ENCODE measurements at places on chromosomes 3 and 15. TPM values are rescaled to one million over a fixed set of nuclear protein-coding genes. Genes with fewer than 3 reads are reported as not detected.

DNA sequence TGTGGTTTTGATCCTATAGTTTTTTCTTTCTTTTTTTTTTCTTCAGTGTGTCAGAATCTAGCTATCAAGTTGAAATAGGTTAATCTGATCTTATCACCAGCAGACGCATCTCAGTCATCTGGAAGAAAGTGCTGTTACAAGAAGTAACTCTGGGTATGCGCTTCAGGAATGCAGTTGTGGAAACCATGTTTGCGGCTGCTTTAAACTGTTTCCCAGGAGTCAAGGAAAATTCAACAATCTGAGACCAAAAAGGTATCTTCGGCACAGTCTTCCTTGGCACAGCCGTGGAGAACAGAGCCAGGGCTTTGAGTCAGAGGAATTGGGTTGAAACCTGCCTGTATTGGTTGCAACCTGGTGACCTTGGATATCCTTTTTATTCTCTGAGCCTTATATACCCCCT is 59.9 kb downstream of the CD47 start:
- DNase-seq = no peak

PP2D1 gene
- 0.65 TPM for polyA plus RNA-seq

ASB14 gene
- polyA plus RNA-seq = 1.5 TPM

EIF2B5 gene
- polyA plus RNA-seq = not detected

GRCh38 chr3:119469418-119470189 is 841 bp downstream of the POGLUT1 start:
- DNase-seq = no peak

- no peak for DNase-seq
Measured at GRCh38 chr3:59802045-59802444, 752.2 kb upstream of the CFAP20DC start.

NLGN1 gene
- 1.7 TPM for polyA plus RNA-seq

GRCh38 chr3:73868688-73869315 is 244.1 kb upstream of the PDZRN3 start:
- DNase-seq = peak; percentile 63

- no peak for DNase-seq
Measured at GRCh38 chr3:70703305-70704102, 391.1 kb upstream of the MDFIC2 start.

- no peak for DNase-seq
Measured at GRCh38 chr3:115617591-115617990, 5.7 kb upstream of the GAP43 start.

CFAP100 gene
- polyA plus RNA-seq = 1.1 TPM

- DNase-seq = no peak
Measured at GRCh38 chr15:32844118-32844711, 126.4 kb downstream of the GREM1 start.

TF gene
- polyA plus RNA-seq = 6.9 TPM

GRCh38 chr3:44896440-44896839 is 22.0 kb downstream of the TGM4 start:
- no peak for DNase-seq

- no peak for DNase-seq
Measured at GRCh38 chr3:189588070-189588469, 43.1 kb upstream of the TP63 start.
